ENCODE measurements at places on chromosomes 3 and 15.

GRCh38 chr3:53823956-53824657 is 22.1 kb downstream of the CHDH start:
- DNase-seq, result peak; percentile 15

- DNase-seq, result no peak
These were observed 856.4 kb upstream of the ALCAM start for GRCh38 chr3:104510131-104510849.

GRCh38 chr15:57340682-57341259 is 35.5 kb upstream of the CGNL1 start:
- DNase-seq, result no peak

DNA sequence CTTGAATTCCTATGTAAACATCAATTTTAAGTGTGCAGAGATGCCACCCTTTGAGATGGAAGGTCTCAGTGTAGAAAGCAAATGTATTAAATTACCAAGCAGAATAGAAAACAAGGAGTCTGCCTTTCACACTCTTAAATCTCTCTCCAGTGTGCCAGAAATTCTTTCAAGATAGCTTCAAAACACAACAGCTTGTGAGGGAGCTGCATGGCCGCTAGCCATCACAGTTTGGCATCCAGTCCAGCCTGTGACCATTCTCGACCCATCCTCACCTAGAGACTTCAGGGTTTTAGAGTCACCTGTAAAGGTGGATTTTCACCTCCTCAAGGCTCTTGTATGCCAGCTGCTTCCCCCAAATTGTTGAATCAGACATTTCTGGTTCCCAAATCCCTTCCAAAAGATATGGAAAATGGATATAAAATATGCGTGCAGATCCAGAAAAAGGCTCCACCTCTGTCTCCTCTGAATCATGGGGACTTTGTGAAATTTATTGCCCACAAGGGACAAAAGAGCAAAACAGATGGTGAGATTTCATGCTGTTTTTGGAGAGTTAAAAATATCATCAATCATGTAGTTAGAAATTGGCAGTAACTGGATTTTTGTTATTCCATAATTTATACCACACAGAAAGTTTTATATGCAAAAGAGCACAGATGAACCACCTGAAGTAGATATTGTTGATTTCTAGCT is 114.2 kb upstream of the THRB start:
- DNase-seq, result no peak
